ENCODE measurements at places on chromosomes 11 and 22.

DNA sequence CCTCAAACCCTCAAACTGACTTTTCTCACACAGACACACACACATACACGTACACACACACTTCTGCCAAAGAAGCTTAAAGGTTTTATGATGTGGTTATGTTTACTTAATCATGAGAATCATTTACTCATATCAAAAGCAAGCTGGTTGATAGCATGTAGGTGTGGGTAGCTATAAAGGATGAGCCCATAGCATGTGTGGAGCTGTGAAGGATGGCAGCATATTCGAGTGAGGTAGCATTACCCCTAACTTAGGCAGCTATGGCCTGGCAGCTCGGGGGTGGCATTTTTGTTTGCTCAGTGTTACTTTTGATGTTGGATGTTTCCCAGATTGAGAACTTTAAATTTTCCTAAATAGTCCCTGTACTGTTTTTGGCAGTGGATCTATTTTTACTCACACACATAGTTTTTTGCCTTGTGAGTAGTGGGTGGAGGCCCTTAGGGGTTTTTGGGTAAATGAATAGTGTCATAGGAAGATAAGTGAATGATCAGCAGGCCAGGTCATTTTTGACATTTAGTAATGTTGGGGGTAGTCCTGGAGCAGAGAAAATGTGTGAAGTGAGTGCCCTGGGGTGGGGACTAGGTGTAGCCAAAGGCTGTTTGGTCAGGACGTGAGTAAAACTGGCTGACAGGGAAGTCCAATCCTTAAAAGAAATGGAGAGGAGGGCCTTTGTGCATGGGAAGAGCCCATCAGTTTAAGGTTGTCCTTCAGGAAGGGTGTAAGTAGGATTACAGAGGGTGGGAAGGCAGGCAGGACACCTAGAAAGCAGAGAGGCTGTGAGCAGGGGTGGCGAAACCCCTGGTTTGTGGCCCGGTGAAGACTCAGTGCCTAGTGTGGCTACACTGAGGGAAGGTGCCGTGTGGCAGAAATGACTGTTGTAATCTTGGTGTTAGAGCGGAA, 7.1 kb downstream of the YWHAH start:
- DNase-seq: no peak

GRCh38 chr11:14722496-14722895, 78.9 kb downstream of the PDE3B start:
- DNase-seq: no peak

DNA sequence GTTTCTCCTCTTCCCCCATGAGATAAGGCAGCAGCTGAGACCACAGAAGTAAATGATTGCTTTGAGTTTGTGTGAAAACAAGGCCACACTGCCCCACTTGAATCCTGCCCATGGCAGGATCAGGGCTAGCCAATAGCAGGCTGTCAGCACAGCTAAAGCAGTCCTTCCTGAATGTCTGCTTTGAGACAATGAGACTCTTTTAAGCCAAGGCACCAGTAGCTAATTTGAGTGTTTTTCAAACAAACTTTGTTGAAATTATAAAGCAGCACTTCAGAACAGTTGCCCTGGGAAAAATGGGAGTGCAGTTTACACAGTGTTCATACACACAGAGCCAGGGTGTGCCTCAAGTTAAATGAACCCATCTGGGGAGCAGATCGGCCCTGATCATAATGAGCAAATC, 103.5 kb upstream of the OR5AK2 start:
- DNase-seq: no peak

DNA sequence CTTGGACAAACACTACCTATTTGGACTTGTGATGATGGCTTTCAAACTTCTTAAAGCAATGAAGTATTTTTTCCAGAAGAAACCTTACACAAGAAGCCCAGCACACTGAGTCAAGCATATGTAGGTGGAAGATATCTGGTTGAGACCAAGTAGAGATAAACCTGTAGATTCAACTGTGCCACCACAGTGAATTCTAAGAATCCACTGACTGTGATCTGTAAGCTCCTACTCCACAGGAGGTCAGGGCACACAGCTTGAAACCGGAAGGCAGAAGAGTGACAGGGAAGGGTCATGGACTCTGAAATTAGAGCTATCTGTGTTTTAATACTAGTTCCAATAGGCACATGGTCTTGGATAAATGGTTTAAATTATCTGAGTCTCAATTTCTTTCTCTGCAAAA, 404.5 kb downstream of the ETS1 start:
- peak; percentile 27 for DNase-seq

DNA sequence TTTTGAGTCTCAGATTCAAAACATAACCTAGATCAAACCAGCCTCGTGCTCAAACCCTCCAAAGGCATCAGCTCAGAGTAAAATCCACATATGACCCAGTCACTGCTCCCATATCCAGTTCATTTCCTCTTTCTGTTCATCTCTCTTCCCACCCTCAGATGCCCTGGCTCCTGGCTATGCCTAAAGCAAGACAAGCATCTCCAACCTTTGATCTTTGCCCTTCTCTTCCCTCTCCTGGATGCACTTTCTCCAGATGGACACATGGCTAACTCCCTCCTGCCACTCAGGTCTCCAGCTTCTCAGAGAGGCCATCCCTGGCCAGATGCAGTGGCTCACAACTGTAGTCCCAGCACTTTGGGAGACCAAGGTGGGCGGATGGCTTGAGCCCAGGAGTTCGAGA, 14.3 kb upstream of the CREB3L1 start:
- no peak for DNase-seq

GRCh38 chr11:119337581-119338317, 2.9 kb downstream of the C1QTNF5 start:
- peak; percentile 89 for DNase-seq

DNA sequence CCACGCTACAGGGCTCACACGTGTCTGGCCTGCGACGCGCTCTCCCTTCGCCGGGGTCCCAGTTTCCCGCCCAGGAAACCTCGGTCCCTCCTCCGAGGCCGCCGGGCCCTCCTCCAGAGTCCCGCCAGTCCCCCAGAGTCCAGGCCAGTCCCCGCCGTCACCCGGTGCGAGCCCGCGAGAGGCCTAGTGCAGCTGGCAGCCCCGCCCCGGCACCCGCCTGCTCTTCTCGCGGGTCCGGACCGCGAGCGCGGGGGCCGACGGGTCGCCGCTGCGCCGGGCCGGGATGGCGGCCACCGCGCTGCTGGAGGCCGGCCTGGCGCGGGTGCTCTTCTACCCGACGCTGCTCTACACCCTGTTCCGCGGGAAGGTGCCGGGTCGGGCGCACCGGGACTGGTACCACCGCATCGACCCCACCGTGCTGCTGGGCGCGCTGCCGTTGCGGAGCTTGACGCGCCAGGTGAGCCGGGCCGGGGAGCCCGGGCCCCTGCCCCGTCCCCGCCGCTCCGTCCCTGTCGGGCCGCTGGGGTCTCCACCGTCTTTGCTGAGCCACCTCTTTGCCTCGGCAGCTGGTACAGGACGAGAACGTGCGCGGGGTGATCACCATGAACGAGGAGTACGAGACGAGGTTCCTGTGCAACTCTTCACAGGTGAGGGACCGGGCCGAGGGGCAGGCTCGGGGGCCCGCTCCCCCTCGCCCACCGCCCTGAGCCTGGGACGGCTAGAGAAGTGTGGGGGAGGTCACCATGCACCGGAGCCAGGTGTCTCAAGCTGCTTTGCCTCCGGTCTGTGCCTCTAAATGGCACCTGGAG, at the start of gene PTPMT1:
TSS of gene PTPMT1 (plus strand) at position 260 of the 809 bp plus-strand sequence. CDS start at position 284, 24 bp downstream.
- peak; percentile 84 for DNase-seq

GRCh38 chr11:93132836-93133235, 65.0 kb downstream of the SLC36A4 start:
- DNase-seq: no peak

DNA sequence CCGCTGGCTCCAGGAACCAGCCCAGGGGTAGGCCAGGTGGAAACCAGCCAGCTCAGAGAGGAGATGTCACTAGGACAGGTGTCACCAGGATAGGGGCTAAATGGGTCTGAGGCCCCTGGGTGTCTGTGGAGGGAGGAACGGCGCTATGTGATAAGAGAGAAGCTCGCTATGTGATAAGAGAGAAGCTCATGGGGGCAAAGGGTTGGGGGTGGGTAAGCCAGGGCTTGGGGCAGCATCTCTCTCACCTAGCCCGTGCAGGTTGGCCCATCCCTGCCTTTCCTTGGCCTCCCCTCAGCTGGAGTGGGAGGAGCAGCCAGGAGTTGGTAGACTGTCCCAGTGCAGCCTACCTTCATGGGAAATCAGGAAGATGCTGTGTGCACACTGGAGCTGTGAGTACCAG, 26.5 kb upstream of the SUSD2 start:
- no peak for DNase-seq

GRCh38 chr11:59272771-59273372, 60.1 kb upstream of the MPEG1 start:
- no peak for DNase-seq

- DNase-seq: no peak
These were observed 153.9 kb upstream of the MPPED2 start for GRCh38 chr11:30740091-30740490.

GRCh38 chr11:126124231-126124661, 61.6 kb upstream of the CDON start:
- no peak for DNase-seq

DNA sequence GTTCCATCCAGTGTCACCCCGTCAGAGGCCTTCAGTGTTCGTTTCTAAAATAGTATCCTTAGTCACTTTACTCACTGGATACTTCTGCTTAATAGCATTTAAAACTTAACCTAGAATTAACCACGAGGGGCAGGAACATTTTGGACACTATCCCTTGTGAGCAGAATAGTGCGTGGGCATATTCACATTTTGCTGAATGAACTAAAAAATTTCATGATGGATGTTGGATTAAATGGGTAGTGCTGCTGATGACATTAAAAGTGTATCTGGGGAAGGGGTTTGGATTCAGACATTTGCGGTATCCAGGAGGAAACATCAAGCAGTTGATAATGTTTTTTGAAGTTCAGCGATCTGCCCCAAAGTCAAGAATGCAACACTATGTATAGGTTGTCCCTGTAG, 750 bp upstream of the NAT10 start:
- no peak for DNase-seq

DNA sequence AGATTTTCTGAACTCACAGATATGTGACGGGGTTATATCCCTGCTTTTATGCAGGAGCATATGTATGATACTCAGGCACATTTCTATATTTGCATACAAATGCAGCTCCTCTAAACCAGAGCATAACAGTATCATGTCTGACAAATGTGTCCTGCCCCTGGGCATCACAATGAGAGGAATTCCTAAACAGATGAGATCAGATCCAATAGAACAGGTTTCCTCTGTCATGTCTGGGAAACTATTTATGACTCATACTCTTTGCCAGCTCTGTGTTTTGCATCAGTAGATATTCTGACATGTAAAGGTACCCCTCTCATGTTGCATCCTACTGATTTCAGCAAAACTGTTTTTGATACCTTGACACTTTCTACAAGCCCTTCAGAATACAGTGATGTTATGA, 29.4 kb downstream of the SYT9 start:
- DNase-seq: peak; percentile 34

DNA sequence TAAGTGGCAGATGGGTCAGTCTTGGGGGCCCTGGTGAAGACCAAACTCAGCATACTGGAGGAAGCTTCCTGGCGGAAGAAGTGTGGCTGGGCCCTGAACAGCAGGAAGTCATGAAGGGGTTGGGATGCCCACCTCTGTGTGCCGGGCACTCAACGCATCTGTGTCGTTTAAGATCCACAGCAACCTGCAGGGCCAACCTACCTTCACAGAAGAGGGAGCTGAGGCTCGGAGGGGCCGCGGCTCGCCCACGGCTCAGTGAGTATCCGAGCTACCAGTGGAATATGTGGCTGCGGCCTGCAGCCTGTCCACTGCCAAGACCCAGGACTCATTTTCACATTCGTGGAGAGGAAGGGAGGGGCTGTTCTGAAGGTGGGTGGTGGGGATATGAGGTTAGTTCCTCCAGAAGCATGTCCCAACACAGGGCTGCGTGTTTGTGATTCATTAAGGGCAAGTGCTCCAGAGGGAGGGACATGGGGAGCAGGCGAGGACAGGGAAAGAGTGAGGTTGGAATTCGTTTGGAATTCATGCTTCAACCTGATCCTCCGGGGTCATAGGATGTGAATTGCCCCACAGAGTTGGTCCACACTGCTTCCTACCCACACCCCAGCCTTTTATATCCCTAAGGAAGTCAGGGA, 99.6 kb downstream of the MPPED1 start:
- DNase-seq: no peak

DNA sequence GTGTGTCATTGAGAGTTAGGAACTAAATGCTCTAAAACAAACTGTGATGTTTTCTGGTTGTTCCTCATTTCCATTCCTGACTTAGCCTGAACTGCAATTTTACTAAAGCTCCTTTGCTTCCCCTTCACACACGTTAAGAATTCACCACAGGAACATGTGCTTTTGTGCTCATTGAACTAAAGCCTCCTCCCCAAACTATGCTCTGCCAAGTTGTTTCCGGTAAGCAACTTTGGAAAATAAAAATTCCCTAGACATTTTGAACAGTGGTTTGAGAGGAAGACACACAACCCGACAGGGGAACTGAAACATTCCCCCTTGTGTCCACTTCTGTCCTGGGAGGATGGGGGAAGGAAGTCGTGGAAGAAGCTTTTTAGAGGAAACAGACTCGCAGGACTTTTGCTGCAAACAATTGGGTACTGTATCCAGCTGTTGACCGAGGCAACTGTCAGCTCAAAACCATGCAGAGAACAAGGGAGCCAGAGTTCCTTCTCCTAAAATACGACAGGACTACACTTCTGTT, 66.9 kb downstream of the GAB2 start:
- peak; percentile 40 for DNase-seq

DNA sequence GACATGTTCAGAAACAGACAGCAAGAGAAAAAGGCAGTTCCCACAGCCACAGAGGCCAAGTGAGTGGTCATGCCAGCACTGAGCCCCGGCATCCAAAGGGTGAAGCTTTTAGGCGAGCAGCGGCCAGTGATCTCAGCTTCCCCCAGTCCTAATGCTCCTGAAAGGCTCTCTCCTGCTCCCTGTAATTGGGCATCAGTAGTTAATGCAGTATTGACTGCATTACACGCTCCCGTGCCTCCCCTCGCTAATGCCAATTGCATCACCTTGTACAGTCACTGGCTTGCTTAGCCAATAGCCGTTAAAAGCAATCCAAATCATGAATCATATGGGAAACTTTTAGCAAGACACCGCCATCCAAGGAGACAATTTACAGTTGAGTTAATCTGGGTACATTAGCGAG, 4.9 kb downstream of the LMO1 start:
- DNase-seq: no peak

GRCh38 chr11:62463121-62463542, 44.3 kb downstream of the SCGB1A1 start:
- DNase-seq: peak; percentile 20

DNA sequence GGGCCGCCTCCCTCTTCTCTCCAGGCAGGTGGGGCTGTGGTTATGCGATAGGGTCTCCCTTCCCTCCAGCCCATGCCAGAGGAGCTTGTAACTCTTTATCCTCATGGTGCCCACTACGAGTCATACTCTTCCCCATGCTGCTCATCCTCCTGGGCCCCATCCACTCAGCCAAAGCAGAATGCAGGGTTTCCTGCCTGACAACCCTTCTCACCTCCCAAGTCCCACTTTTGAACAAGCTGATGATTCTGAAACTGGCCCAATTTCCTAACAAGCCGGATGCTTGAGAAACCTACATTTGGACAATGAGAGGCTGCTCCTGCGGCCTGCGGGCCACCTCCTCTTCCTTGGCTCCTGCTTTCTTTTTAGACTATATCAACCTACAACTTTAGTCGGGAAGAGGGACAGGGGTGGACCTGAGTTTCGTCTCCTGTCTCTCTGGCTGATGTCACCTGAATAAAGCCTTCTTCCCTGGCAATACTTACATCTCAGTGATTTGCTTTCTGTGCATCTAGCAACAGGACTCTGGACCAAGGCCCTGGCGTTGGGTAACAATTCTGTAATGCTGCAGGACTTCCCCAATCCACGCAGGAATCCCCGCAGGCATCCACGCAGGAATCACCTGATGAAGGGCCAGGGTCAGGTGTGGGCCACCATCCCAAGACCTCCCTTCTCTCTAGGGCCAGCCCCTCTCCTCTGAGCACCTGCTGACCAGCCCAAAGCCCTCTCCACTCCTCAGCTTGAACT, 1.5 kb upstream of the NDUFS8 start:
- DNase-seq: peak; percentile 75
